Esophagus muscularis mucosa (tissue), 4 donors: ENCODE measurements at places on chromosomes 11 and 22. TPM values are rescaled to one million over a fixed set of nuclear protein-coding genes. Genes with fewer than 3 reads are reported as not detected.

DNA sequence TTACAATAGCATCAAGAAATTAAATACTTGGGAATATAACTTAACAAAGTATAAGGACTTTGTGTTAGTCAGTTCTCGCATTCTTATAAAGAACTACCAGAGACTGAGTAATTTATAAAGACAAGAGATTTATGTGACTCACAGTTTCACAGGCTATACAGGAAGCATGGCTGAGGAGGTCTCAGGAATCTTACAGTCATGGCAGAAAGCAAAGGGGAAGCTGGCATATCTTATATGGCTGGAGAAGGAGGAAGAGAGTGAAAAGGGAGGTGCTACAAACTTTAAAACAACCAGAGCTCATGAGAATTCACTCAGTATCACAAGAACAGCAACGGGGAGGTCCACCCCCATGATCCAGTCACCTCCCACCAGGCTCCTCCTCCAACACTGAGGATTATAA is 32.0 kb upstream of the CCDC134 start:
- no peak for DNase-seq

GRCh38 chr22:23161029-23161428 is 15.8 kb downstream of the RAB36 start:
- no peak for DNase-seq

Gene CBLIF
- not detected for total RNA-seq

Gene BCL2L13
- total RNA-seq, result 118 TPM

- DNase-seq, result no peak
Measured at GRCh38 chr11:29628609-29629008, 388.2 kb downstream of the KCNA4 start.

- DNase-seq, result no peak
Measured at GRCh38 chr11:45146072-45147016, at the start of gene PRDM11. PRDM11 (plus strand) TSS chr11:45146639; CDS start chr11:45181767, 35,128 bp downstream.

Gene KDM4E
- total RNA-seq, result not detected

Gene ZC3H12C
- total RNA-seq, result 33.6 TPM

Gene APBB1
- total RNA-seq, result 63.1 TPM

Gene SLC43A3
- 89.1 TPM for total RNA-seq

GRCh38 chr11:46388619-46389449 is 2.7 kb downstream of the CHRM4 start:
- DNase-seq, result no peak

Gene OSBPL5
- total RNA-seq, result 72.3 TPM

Gene GLB1L2
- 7.1 TPM for total RNA-seq

DNA sequence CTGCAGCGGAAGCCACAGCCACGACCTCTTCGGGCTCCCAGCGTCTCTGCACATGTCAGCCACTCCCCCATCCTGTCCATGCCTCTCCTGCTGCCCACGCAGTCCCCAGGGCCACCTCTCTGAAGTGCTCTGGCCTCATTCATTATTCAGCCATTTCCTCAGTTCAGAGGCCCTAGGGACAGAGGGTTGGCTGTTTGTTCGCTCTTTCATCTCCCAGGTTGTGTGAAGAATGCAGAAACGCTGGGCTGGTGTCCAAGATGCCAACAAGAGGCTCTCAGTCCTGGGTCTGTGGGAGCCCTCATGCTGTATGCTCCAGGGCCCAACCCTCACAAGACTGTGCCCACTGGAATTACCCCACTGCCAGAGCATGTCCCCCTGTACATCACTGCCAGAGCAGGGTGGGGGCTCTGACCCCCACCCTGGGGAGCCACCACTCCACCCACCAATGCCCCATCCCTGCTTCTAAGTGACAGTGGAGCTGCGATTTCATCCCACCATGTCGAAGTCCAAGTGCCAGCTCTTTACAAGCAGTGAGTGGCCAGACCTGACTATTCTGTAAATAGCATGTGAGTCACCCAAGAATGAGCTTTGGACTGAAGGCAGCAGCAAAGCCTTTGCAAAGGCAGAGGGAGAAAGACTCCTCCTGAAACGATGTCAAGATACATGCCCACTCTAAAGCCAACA is 209.6 kb downstream of the BUD13 start:
- no peak for DNase-seq

- DNase-seq, result peak; percentile 39
Measured at GRCh38 chr11:19433367-19433766, 192.6 kb upstream of the E2F8 start.

Gene TMEM121B
- total RNA-seq, result 0.50 TPM

DNA sequence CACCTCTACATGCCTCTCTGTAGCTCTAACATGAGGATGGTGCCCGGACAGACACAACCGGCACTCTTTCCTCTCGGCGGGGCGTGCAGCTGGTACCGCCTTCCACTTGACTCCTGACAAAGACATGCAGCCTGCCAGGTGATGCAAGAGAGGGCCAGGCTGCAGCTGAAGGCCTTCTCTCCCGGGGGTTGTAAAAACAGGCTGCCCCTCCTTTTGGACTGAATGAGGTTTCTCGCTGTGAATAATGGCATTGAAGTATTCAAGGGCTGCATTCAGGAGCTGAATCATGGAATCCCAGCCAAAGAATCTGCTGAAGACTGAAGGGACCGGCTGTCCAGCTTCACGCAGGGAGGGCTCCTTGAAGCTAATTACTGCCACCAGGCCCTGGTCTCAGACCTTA is 110.9 kb downstream of the GALNT18 start:
- DNase-seq, result no peak

- DNase-seq, result no peak
Measured at GRCh38 chr11:38968951-38969350, 2370.9 kb upstream of the RAG2 start.

Gene ANKK1
- 0.29 TPM for total RNA-seq

Gene SERHL2
- 9.1 TPM for total RNA-seq

Gene OR5L2
- total RNA-seq, result not detected

Gene B4GAT1
- 32.0 TPM for total RNA-seq
